ENCODE measurements at places on chromosomes 1 and 21.

DNA sequence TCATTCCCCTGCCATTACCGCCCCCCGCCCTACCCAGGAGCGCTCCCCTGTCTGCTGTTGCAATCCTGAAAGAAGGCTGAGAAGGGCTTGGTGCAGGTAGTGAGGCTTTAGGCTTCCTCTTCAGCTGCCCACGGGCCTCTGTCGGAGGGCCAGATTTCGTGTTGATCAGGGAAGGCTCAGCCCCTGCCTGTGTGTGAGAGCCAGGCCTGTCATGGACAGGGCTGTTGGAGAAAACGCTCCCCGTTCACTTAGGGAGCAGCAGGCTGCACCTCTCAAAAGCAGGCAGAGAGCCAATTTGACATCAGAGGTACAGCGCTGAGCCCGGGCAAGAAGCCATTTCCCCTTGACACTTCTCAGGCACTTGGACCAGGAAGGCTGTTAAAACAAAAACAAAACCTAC is 19.0 kb downstream of the TEX35 start:
- no peak for DNase-seq

DNA sequence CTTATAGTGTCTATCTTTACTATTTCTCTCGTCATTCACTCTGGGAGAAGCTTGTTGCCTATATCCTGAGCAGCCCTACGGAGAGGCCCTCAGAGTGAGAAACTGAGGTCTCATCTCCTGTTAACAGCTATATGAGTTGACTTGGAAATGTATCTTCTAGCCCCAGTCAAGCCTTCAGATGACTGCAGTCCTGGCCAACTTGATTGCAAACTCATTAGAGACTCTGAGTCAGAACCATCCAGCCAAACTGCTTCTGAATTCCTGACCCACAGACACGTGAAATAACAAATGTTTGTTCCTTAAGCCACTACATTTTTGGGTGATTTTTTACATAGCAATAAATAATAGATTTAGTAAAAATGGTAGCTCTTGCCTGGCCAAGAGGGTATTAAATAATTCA is 3.9 kb upstream of the ZBED6 start:
- DNase-seq, result no peak

DNA sequence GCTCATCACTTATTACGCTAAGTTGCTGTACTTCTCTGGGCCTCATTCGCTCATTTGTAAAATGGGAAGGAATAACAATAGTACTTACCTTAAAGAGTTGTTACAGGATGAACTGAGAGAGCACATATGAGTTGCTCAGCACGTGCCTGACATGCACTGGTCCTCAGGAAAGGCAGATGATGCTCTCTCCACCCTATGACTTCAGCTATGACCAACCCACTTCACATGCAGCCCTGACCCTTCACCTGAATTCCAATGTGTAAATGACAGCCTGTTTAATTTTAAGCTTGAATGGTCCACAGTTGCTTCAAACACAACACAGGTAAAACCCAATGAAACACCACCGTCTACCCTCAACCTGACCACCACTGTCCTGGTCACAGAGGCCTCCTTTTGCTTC is 32.9 kb downstream of the GADD45A start:
- no peak for DNase-seq

DNA sequence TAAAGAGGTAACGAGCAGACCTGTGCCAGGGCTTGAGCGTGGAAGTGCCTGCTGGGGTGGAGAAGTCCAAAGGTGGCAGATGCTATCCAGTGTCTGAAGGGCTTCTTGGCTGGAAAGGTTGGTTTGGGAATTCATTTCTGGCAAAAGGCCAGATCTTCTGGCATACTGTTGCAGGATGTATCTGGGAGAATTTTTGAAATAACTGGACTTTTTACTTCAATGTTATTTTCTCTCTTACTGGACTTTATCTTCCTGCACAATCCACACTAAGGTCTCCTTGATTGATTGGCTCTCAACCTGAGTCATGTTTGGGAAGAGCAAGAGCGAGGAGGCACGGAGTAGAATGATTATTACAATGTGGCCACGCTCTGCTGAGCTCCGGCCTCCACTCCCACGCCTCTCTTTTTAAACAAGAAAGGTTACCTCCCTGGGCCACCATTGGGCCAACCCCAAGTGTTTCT is 278.4 kb downstream of the TM2D1 start:
- no peak for DNase-seq

GRCh38 chr1:205593532-205593931 is 38.3 kb downstream of the ELK4 start:
- DNase-seq, result no peak

- DNase-seq, result no peak
Measured at GRCh38 chr1:218851586-218851985, 322.1 kb upstream of the LYPLAL1 start.

GRCh38 chr21:31964692-31965091 is 91.9 kb downstream of the HUNK start:
- DNase-seq, result no peak

DNA sequence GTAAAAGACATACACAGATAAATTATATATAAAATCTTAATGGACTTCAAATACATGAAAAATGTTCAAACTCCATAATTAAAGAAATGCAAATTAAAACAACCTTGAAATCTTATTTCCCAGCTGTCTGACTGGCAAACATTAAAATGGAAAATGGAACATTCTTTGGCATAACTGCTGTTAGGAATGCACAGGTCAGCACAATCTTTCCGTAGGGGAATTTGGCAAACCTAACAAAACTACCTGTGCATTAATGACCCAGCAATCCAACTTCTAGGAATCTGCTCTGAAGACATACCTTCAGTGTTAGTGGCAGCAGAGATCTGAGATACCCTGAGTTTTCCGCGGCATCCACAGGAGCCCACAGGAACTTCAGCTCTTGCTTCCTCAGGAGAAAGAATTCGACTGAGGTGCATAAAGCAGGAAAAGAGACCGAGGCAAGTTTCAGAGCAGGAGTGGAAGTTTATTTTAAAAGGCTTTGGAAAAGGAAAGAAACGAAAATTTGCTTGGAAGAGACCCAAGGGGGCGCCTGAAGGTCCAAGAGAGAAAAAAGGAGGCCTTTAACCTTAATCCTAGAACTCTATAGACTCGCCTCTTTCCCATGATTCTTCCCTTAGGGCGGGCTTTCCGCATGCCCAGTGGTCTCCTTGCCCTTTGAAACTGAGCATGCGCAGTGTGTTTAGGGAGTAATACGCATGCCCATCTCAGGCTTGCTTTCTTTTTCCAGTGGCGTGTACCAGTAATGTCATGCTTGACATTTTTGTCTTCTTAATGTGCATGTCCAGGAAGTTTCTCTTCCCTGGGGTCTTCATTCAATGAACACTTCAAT is 24.8 kb downstream of the LYPD8 start:
- no peak for DNase-seq

- no peak for DNase-seq
Measured at GRCh38 chr1:143699115-143699514, 272.7 kb downstream of the FAM72C start.

DNA sequence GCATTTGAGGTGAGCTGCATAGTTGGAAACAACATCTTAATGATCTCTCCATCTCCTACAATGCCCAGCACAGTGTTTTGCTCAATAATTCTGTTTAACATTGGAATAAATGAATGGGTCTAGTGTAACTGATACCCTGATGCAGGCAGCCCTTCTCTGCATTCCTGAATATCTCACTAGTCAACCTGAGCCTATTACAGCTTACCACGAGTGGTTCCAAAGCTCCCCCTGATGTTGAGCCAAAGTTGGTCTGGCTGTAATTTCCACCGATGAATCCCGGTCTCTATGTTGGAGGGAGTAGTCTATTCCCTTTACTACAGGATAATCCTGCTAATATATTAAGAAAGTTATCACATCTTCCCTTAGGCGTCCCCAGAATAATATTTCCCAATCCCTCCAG is 63.8 kb downstream of the ZBTB18 start:
- DNase-seq, result no peak

DNA sequence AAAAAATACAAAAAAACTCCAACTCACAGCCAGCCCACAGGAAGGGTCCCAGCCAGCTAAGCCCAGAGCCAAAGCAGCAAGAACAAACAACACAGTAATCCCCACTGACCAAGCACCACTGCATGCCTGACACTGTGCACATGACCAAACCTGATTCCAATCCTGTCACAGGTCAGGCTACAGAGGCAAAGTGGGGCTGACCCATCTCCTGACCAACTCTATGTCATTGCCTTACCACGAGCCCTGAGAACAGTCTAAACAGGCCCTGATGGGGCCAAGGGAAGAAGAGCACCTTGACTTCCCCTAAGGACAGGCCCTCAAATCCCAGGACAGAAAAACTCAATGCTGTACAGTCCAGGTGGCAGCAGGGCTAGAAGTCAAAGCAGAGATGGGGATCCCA is 2.4 kb downstream of the LSS start:
- no peak for DNase-seq

DNA sequence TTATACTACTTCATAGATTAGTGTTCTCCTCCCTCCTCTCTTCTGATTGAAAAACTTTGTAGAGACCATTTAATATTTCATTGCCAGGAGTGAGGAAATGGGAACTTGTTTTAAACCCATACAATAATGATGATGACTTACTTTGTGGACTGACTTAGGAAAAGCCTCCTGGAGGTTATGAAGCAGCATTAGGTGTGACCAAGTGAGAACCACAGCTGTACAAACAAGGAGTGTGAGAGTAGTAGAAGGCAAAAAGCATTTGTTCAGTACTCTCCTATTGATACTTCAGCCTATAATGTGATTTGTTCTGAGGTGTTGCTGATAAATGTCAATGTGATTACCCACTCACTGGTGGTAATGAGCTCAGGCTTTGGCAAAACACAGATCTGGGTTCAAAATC is 8.4 kb downstream of the TIPRL start:
- DNase-seq, result no peak

DNA sequence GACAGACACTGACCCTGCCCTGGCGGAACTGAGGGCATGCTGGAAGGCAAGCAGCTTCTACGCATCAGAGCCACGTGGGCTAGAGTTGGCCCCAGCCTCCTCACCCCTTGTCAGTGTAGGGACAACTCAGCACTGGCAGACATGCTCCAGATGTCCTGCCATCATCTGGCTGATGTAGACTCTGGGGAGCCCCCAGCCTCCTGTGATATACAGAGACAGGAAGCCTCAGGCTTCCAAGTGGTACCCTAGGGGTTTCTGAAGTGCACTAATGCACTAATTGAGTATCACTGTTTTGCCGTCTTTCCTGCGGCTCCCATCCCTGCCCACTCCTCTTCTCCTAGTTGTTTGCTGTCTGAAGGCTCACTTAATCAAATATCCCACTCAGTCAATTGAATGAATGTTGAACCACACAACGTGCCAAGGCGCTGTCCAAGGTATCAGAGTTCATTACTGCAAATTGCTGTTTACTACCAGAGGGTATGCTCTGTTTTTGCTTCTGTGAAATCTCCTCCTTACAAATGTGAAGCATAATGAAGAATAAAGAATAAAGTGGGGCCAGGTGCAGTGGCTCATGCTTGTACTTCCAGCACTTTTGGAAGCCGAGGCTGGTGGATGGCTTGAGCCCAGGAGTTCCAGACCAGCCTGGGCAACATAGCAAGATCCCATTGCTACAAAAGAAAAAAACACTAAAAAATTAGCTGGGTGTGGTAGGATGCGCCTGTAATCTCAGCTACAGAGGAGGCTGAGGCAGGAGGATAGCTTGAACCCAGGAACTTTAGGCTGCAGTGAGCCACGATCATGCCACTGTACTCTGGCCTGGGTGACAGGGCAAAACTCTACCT is 76.4 kb upstream of the ZBTB18 start:
- no peak for DNase-seq

DNA sequence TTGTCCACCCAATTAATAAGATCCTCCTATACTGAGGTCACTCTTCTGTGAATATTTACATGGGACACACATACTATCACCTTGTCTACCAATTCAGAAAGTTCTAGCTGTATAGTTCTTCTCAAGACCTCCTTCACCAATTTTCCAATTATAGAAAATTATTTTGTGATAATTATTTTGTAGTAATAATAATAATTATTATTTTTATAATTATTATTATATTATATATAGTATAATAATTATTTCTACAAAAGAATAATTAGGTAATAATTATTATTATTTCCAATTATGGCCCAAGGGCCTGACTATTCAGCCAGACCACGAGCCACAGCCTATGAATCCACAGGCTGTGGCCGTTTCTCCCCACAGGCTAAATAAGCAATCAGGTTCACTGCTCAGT is 164.1 kb upstream of the IGSF21 start:
- no peak for DNase-seq

DNA sequence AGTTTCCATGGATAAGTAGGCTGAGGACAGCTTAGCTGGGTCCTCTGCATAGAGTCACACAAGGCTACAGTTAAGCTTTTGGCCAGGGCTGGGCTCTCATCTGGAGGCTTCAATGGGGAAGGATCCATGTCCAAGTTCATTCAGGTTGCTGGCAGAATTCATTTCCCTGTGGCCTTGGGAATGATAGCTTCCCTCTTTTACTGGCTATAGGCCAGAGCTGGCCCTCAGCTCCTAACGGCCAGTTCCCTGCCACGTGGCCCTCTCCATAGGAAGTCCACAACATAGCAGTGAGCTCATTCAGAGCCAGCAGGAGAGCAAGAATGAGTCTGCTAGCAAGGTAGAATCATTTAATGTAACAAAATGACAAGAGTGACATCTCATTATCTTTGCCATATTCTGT is 15.1 kb upstream of the PODN start:
- DNase-seq, result no peak

DNA sequence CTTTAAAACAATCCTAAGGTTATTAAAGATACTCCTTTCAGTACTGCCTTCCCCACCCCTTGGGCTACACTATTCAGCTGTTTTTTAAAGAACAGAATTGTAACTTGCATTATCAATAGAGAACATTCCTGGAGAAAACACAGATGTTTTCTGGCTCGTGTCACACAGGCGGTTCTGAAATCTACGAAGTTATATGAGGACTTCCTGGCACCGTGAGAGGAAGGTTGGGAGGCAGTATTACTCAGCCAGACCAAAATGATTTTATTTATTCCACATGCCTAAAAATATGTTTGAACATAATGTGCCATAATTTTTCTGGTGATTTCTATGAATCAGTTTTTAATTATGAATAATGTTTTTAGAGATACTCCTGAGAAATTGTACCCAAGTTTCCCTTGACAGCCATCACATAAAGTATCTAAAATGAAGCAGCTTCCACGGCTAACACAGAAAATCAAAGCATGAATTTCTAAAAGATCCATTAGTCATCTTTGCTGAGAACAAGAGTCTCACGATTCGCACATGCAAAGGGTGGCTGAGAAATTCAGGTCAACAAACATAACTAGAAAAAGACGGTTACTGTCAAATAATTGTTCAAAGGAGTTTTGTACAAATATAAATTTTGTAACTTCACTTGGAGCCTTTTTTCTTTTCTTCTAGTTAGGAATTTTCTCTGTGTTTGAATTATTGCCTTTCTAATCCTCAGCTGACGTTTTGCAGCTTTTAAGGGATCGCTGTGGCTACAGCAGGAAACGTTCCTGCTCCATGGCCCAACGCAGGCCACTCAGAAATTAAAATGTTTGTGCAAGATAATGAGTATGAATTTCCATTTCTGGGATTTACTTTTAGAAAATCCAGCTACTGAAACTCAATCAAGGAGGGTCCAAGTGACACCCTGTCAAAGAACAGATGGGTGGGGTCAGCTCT is 8.0 kb upstream of the SIM2 start:
- DNase-seq, result no peak

Data from cortex of kidney (tissue), 1 donor.